ENCODE measurements at places on chromosomes 16 and 17. TPM values are rescaled to one million over a fixed set of nuclear protein-coding genes. Genes with fewer than 3 reads are reported as not detected.

Gene CCDC78
- total RNA-seq = 0.37 TPM

Gene GNG13
- 0.24 TPM for total RNA-seq

DNA sequence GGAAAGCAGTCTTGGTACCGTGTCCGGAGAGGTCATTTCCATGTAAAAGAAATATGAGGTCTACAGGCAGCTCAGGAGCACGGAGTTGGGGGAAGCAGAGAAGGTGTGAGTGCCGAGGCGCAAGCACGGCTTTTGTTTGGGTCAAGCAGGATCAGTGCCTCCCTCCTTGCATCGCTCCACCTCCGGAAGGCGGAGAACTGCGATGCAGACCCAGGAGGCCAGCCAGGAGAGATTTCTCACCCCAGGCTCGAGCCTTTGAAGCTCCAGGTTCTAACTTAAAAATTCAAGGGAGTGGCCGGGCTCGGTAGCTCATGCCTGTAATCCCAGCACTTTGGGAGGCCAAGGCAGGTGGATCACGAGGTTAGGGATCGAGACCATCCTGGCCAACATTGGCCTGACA is 25.0 kb downstream of the NAA60 start:
- no peak for DNase-seq

- DNase-seq = no peak
Measured at GRCh38 chr16:9429646-9430330, 338.3 kb downstream of the HAPSTR1 start.

GRCh38 chr16:1441391-1441829 is 2.9 kb downstream of the CCDC154 start:
- DNase-seq = no peak

DNA sequence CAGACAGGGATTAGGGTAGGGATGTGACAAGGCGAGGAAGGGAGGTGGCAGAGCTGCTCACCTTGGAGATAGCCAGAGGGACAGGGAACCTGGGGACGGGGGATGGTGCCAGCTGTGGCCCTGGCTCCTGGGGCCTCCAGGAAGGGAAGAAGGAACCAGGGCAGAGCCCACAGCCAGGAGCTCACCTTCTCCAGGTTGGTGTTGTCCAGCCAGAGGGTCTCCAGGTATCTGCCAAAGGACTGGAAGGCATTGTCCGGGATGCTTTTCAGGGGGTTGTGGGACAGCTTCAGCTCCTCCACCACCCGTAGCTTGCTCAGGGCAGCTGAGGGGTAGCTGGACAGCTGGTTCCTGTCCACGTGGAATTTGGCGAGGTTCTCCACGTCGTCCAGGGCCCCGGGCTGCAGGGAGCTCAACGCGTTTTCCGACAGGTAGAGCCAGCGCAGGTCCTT is 801 bp downstream of the CHAD start:
- DNase-seq = no peak

All from colonic mucosa (tissue), 4 donors.